ENCODE measurements at places on chromosomes 6 and 20. TPM values are rescaled to one million over a fixed set of nuclear protein-coding genes. Genes with fewer than 3 reads are reported as not detected.

The PAK5 gene
- total RNA-seq = not detected

The PAK1IP1 gene
- 14.9 TPM for total RNA-seq

The NKAIN2 gene
- 2.4 TPM for total RNA-seq

The TSPO2 gene
- total RNA-seq = not detected
